CMK (cell line): ENCODE measurements at places on chromosomes 1 and 21.

DNA sequence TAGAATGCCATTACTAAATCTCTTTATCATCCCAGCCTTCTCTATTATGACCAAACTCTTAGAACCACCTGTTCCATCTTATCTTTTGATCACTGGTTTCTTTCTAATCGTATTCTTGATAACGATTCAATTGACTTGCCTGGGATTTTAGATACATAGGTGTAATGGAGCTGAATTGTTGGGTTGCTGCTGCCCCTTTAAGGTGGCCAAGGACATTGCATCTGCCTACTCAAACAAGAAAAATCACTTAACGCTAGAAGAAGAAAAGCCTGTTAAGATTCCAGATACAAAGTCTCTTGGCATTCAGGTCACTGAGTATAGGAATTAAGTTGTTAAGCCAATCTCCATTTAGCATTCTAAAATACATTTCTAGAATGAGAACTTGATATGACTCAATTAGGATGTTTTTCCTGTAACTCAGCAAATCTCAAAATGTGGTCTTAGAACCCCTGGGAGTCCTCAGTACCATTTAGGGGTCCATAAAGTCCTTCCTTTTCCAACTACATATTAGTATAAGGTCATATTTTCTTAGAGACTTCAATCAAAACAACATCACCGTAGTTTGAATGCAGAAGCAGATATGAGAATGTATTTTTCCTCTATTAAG is 12.4 kb downstream of the NEXN start:
- DNase-seq = no peak

GRCh38 chr1:10380594-10381275 is 18.1 kb upstream of the PGD start:
- no peak for DNase-seq

GRCh38 chr1:16122916-16123315 is 33.0 kb downstream of the EPHA2 start:
- DNase-seq = no peak

DNA sequence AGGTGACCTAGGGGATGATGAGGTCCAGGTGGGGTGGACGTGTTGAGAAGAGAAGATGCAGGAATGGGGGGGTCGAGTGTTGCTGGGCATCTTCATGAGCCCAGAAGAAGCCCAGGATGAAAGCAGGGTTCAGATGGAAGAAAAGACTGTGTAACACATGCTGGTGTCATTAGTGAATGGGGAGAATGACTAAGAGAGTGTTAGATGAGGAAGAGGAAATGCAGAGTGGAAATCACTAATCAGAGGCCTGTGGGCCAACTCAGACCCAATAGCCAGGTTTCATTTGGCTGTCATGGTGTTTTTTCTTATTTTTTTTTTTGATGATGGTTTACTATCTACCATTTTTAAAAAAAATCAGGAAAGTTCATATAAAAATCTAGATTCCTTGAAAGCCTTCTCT is 180.8 kb upstream of the CAMK1G start:
- DNase-seq = no peak

DNA sequence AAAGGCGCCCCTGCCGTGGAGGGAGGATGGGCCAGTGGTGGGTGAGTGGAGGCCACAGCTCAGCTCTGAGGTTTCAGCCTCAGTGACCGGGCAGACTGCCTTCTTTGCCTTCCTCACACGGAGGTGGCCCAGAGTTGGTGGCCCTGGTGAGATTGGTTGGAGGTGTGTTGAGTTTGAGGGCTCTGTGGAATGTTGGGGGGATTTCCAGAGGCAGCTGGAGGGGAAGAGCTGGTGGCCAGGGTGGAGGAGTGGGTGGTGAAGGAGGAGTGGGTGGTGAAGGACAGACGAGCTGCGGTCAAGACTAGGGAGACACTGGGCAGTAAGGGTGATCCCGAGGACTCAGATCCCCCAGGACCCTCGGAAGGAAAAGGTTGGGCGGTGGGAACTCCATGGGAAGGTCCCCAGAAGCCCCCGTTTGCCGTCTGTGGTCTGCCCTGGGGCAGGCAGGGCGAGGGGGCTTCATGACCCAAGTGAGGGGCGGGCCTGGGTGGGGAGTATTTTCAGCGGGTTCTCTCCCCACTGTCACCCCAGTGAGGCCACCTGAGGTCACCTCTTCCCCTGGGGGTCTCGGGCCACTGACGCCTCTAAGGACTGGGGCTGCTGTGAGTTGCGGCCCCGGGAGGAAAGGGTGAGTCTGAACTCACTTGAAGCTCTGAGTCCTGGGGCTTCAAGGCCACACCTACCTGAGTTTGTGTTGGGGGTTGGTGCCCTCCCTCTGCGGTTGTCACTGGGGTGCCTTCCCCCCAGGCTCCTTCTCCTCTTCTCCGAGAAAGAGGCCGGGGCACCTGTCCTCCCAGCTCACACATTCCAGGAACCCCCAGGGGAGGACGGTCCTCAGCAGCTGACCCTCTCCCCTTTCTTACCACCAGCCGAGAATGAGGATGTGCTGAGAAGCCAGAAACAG is 22.7 kb upstream of the PIK3CD start:
- DNase-seq = no peak
